ENCODE measurements at places on chromosomes 13 and 19. TPM values are rescaled to one million over a fixed set of nuclear protein-coding genes. Genes with fewer than 3 reads are reported as not detected.

The FCER2 gene
- 0.54 TPM for total RNA-seq

- DNase-seq: peak; percentile 88
Observed at GRCh38 chr19:10010247-10010691, at the start of gene COL5A3. TSS of gene COL5A3 (minus strand) at chr19:10010504. CDS start at chr19:10010385, 119 bp downstream.

DNA sequence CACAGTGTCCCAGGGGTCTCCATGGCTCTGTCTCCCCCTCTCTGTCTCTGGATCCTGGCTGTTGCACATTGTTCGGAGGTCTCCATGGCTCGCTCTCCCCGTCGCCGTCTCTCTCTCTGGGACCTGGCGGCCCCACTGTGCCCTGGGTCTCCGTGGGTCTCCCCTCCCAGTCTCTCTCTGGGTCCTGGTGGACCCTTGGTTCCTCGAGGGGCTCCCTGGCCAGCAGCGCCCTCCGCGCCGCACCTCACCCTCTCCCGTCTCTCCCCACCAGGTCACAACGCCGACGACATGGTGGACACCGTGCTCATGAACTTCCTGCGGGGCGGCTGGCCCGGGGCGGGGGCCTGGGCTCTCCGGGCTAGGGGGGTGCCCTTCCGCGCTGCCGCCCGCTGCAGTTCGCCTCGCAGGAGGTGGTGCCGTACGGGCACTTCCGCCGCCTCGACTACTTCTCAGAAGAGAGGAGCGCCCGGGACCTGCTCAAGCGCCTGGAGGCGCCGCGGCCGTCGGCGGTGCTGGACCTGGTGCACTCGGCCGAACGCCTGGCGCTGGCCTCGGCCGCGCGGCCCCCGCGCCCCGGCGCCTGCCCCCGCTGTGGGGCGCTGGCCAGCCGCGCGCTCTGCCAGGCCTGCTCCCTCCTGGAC, 29.1 kb downstream of the SIGLEC5 start:
- DNase-seq: no peak

DNA sequence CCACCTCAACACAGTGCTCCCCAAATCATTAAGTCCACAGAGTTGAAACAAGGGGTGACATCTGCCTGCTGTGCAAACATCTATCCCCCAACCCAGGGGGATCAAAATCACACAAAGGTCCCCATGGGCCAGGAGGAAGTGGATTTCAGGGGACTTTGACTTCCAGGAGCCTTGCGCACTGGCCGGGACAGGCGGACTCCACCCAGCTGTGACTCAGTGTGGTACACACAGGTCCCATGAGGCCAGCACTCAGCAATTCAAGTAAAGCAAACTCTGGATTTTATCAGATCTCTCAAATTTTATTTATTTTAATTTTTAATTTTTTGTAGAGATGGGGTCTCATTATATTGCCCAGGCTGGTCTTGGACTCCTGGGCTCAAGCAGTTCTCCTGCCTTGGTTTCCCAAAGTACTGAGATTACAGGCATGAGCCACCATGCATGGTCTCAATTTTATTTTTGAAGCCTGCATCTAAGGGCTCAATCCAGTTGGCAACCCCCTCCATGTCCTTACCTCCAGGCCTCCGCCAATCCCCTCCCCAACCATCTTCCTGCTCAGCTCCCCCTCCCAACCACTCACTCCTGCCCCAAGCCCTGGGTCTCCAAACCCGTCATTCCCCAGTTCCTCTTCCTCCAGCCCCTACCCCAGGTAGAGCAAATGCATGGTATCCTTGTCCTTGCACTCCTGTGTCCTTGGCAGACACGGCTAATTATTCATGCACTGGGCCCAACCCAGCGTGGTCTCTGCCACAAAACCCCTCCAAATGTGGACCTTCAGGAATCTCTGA, 18.2 kb downstream of the ARHGAP33 start:
- DNase-seq: no peak

DNA sequence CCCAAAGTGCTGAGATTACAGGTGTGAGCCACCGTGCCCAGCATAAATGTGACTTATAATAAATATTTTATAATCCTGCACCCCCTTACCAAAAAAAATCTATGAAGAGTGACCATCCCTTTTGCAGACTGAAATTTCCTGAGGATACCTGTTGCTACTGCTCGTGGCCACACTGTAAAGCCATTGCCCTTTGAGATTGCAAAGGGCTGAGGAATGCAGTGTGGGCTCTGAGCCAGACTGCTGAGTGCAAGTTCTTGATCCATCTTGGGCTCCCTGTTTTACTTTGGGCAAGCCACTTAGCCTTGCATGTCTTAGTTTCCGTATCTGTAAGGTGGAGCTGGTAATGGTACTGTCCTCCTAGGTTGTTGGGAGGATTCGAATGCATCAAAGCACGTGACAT, 23.4 kb downstream of the SIPA1L3 start:
- no peak for DNase-seq

GRCh38 chr13:90526711-90527110, 820.8 kb upstream of the MIR17HG start:
- no peak for DNase-seq

DNA sequence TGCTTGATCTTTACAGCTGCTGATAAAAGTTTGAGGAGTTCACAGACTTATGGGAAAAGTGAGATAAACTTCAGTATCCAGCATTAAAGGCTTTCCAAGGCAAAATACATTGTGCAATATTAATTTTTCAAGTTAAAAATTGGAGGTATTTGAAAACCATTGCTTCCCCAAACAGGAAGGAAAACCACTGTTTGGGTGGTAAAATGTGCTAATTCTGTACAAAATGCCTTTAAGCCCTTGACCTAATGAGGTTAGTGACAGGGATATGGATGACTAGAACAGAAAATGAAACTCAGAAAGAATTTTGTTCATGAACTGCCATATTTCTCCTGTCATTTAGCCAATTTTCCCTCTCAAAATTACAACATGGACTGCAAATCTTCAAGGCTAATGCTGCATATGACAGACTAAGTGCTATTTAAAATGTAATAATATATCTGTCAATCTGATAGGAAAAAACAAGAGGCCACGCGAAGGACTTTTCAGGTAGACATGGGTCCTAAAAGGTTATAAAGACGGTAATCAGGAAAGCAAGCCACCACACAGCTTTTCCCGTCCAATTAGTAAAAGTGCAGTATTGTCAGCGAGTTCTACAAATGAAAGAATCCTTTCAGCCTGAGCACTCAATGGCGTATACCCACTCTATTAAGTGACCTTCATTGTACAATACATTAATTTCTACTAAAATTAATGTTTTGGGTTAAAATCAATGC, 212.8 kb downstream of the ENOX1 start:
- no peak for DNase-seq

The GIPR gene
- total RNA-seq: not detected

GRCh38 chr19:11942843-11943108, 17.9 kb downstream of the ZNF700 start:
- DNase-seq: no peak

GRCh38 chr13:21684576-21684975, 13.7 kb downstream of the FGF9 start:
- no peak for DNase-seq

The SBK2 gene
- 4.2 TPM for total RNA-seq

The TMPRSS9 gene
- total RNA-seq: not detected

The SSC5D gene
- total RNA-seq: 2.1 TPM

DNA sequence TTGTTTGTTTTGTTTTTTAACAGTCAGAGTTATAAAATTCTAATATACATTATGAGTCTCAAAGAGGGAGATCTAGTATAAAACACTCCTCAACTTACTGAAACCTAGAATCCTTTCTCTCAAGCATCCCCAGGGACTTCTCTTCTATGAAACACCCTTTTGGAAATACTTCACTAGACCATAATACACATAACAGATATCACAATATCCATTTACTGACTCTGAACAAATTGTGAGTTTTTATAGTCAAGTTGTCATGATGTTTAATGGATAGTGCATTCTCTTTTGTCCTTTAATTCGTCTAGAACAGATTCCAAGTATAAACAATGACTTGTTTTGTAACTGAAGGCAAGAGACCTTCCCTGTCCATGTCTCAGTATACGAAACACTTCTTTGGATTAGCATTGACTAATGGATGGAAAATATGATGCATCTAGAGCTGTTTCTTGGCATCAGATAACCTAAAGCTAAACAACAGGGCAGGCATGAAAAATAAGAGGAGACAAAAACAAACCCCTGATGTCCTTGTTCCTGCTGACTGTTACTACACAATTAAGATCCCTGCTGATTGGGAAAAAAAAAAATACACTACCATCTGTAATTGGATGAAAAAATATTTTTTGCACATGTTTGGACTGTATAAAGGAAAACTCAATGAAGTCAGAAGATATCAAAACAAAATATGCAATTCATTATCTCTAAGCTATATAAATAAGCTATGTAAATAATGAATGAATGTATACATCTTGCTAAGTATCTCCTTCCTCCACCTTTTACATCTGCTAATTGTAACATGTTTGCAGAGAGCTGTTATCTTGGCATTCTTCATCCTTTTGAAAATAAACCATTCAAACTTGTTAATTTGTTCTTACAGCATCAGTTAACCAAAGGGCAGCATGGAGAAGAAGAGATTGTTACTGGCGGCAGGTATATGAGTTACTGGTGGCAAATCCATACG, 214.2 kb downstream of the LACC1 start:
- no peak for DNase-seq

GRCh38 chr13:38301236-38301635, 48.4 kb upstream of the UFM1 start:
- DNase-seq: no peak

GRCh38 chr13:31587698-31588266, 151.5 kb upstream of the RXFP2 start:
- DNase-seq: no peak

The KRTDAP gene
- total RNA-seq: not detected

DNA sequence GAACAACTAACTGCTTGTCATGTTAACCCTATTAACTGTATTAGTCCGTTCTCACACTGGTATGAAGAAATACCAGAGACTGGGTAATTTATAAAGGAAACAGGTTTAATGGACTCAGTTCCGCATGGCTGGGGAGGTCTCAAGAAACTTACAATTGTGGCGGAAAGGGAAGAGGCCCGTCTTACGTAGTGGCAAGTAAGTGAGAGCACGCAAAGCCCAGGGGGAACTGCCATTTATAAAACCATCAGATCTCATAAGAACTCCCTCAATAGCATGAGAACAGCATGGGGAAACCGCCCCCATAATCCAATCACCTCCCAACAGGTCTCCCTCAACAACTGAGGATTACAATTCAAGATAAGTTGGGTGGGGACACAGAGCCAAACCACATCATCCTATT, 34.7 kb downstream of the PHF11 start:
- no peak for DNase-seq
